ENCODE measurements at places on chromosomes 2 and 18. TPM values are rescaled to one million over a fixed set of nuclear protein-coding genes. Genes with fewer than 3 reads are reported as not detected.

MAB21L4 gene
- not detected for total RNA-seq

OSBPL6 gene
- total RNA-seq: 7.4 TPM

GALNT5 gene
- total RNA-seq: 4.3 TPM

PFN4 gene
- 2.0 TPM for total RNA-seq

CHRND gene
- not detected for total RNA-seq

PLGLB1 gene
- total RNA-seq: not detected

SH2D6 gene
- not detected for total RNA-seq

MROH2A gene
- total RNA-seq: not detected

CFAP65 gene
- total RNA-seq: not detected

RNPEPL1 gene
- 12.1 TPM for total RNA-seq

CFAP221 gene
- total RNA-seq: under 0.01 TPM

RUFY4 gene
- not detected for total RNA-seq

TRAF3IP1 gene
- 6.2 TPM for total RNA-seq

NOSTRIN gene
- total RNA-seq: 0.18 TPM

Data from myometrial cell (primary cell).